Right cardiac atrium (tissue), 5 donors: ENCODE measurements at places on chromosomes 5 and 9. TPM values are rescaled to one million over a fixed set of nuclear protein-coding genes. Genes with fewer than 3 reads are reported as not detected.

The BNC2 gene
- total RNA-seq: 123 TPM

The GNA14 gene
- total RNA-seq: 4.4 TPM

The TSLP gene
- total RNA-seq: 2.3 TPM

GRCh38 chr5:139667730-139668063 lies 19.5 kb downstream of the CXXC5 start:
- DNase-seq: no peak

The IL3 gene
- not detected for total RNA-seq

DNA sequence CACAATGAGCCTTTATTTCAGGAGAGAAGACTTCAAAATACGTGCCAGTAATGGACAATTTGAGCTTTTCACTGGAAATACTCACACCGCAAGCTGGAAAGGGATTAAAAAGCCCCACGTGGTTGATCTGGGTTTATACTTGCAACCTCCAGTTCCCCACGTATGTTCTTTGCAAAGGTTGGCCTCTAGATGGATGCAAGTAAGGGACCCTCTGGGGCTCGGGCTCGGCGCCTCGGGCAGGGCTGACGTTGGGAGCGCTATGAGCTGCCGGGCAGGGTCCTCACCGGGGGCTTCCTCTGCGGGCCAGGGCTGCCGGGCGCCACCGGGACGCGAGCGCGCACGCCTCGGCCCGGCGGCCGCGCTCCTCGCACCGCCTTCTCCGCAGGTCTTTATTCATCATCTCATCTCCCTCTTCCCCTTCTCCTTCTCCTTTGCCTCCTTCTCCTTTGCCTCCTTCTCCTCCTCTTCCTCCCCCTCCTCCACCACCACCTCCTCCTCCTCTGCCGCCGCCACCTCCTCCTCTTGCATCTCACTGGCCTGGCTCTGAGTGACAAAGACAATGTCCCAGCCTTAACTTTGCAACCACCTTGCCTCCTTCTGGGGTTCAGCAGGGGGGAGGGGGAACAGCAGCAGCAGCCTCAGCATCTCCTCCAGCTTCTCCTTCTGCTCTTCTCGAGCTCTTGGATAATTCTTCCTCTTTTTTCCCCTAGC lies 701 bp upstream of the ZNF462 start:
- peak; percentile 61 for DNase-seq

The DCTN3 gene
- total RNA-seq: 121 TPM

The EGFL7 gene
- total RNA-seq: 82.5 TPM

- DNase-seq: no peak
Measured at GRCh38 chr5:14277385-14278320, 134.5 kb downstream of the TRIO start.

- DNase-seq: no peak
Measured at GRCh38 chr5:161284445-161284844, 262.1 kb downstream of the GABRB2 start.

DNA sequence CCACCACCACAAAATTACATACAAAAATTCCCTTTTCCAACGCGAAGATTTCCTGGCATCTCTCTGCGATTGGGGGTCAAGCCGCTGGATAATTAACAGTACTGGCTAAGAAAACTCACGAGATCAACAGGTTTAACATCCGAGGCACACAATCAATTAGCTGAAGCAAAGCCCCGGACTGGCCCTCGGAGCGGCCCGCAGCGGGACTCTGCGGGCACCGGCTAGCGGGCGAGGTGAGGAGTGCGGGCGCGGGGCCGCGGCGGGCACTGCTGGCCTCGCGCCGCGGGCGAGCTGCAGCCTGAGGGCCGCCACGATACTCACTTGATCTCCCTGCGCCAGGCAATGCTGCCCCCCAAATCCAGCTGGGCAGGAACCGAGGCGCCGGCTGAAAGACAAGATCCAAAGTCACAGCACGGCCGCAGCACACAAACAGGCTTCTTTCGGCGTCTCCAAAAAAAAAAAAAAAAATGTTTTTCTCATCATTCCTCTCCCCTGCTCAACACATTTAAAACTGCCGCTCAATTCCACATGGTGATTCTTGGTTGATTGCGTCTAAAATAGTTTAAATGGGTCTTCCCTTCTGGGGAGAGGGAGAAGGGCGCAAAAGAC lies 210.2 kb downstream of the MEF2C start:
- DNase-seq: no peak

DNA sequence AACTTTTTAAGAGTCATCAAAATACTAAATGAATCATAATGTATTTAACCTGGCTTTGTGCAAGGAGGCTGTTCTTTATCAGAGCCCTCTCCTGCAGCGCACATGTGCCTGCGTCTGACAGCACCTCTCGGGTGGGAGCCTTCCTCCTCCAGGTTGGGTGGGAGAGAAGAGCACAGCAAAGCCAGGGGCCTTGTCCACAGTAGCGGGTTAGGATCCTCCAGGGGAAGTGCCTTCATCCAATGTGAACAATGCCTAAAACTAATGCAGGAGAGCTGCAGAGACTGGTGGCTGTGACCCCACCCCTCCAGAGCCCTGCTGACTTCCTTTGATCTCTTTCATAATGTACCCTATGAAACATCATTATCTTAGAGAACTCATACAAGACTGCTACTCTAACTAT lies 10.2 kb downstream of the UBE2QL1 start:
- no peak for DNase-seq

The PSD2 gene
- total RNA-seq: not detected

The ZBTB43 gene
- total RNA-seq: 19.4 TPM

GRCh38 chr9:95499046-95499676 lies 17.6 kb downstream of the PTCH1 start:
- DNase-seq: no peak

- no peak for DNase-seq
Measured at GRCh38 chr5:159680095-159680494, 236.2 kb upstream of the ADRA1B start.

DNA sequence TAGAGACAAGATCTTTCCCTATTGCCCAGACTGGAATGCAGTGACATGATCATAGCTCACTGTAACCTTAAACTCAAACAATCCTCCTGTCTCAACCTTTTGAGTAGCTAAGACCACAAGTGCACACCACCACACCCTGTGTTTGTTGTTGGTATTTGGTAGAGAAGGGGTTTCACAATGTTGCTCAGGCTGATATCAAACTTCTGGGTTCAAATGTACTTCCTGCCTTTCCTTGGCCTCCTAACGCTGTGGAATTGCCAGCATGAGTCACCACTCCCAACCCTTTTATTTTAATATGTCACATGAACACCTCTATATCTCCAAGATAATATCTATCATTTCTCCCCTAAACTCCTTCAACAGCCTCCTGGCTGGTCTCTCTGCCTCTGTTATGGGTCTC lies 719.0 kb downstream of the PTPRD start:
- no peak for DNase-seq

The LMX1B gene
- total RNA-seq: 1.0 TPM

The FSTL4 gene
- not detected for total RNA-seq

- no peak for DNase-seq
Measured at GRCh38 chr5:56279979-56280378, 46.8 kb upstream of the ANKRD55 start.

The DYNC2I2 gene
- 20.1 TPM for total RNA-seq
